Pancreas (tissue), 10 donors: ENCODE measurements at places on chromosomes 12 and 14. TPM values are rescaled to one million over a fixed set of nuclear protein-coding genes. Genes with fewer than 3 reads are reported as not detected.

The DPF3 gene
- 1.3 TPM for total RNA-seq

- no peak for DNase-seq
Observed at GRCh38 chr14:73143617-73144016, 7.3 kb downstream of the PSEN1 start.

DNA sequence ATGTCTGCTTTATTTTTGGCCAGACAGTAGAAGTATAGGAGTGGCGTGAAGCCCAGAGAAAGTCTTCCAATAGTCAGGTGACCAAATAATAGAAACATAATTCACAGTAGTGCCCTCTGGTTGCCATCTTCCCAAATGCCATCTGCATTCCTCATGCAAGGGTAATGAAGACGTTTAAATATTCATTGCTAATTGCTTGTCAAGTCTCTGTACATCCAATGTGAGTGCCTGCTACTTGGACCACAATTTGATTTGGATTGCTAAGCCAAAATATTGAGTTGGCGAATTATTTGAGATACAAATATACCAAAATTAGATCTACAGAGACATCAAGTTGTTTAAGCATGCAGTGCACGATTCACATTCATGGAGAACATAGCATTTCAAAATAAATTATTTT, 402.7 kb downstream of the SOX5 start:
- no peak for DNase-seq

- DNase-seq, result no peak
Observed at GRCh38 chr12:67671419-67671818, 22.9 kb downstream of the DYRK2 start.

GRCh38 chr12:123960029-123960735, 12.4 kb downstream of the CCDC92 start:
- no peak for DNase-seq
